Stimulated activated CD8-positive, alpha-beta memory T cell treated with anti-CD3 and anti-CD28 coated beads, Interleukin-7, amount 100 ng/mL, for 48 hours (primary cell): ENCODE measurements at places on chromosomes 12 and 14.

- no peak for DNase-seq
Measured at GRCh38 chr12:32544893-32545292, 134.2 kb upstream of the DNM1L start.

GRCh38 chr12:102300824-102301461 is 103.3 kb upstream of the PMCH start:
- no peak for DNase-seq

- no peak for DNase-seq
Measured at GRCh38 chr12:128444598-128444997, 177.6 kb downstream of the TMEM132C start.

DNA sequence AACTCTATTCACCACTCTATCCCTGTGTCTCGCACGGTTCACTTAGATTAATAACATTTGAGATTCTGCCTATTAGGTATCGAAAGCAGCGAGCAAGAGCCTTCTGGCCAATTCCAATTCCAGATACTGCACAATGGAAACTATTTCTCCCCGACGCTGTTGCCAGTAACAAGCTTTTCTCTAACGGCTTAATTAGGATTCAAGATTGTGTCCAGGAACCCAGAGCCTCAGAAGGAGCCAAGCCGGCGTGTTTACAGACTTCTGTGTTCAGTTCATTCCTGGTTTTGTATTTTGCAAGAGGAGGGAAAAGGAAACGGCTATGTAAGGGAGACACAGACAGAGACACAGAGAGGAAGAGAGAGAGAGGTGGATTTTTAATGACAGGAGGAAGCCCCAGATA is 185.6 kb downstream of the DICER1 start:
- DNase-seq = no peak

DNA sequence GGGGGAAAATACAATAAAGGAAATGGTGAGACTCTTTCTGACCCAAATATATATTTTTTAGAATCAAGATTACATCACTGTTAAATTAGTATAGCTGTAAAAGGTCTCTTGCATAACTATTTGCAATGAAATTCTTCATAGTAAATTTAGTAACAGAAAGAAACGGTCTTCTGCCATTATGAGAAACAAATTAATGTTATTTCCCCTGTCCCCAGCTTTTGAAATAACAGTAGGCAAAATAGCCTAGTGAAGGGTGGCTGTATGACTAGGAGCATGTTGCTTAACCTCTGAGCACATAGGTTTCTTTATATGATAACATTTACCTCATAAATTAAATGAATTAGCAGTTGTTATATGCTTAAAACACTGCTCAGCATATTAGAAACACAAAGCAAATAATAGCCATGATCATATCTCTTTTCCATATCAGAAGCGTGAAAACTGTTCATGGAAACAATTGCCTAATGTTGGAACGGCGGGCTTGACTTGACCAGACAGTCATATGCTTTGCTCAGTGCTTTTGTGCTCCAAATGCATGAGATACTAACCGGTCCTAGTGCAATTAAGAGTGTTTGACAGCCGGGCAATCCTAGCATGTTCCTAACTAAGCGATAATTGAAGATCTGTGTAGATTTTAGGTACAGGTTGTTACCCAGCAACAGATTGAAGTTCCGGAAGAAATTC is 24.0 kb downstream of the BHLHE41 start:
- no peak for DNase-seq

- peak; percentile 72 for DNase-seq
Measured at GRCh38 chr12:108560752-108561719, at the start of gene SART3. SART3 (minus strand) TSS chr12:108561173; CDS start chr12:108561154, 19 bp downstream.

- no peak for DNase-seq
Measured at GRCh38 chr14:49732896-49733295, 35.1 kb upstream of the KLHDC2 start.

- DNase-seq = no peak
Measured at GRCh38 chr12:11893998-11894397, 176.7 kb upstream of the BCL2L14 start.

DNA sequence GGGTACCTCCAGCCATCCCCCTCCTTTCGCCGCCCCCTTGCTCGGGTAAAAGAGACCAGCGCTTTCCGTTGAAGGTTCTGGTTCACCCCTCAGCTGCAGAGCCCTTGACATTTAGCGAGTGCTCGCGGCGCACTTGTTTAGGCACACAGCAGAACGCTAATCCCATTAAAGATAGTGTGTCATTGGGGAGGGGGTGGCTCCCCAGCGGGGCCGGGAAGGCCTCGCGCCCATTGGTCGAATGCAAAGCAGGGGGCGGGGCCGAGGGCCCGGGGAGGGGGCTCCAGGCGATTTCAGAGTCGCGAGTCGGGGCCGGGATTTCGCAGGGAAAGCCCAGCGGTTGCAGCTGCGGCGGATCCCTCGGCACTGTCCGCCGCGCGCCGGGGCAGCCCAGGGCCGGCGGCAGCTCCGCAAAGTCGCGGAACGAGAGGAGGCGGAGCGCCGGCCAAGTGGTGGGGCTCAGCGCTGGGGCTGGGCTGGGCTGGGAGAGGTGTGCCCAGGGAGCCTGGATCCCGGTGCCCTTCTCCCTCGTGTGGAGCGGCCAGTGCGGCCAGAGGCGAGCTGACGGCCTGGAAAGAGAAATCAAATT is 122.9 kb downstream of the TSPAN9 start:
- DNase-seq = no peak

DNA sequence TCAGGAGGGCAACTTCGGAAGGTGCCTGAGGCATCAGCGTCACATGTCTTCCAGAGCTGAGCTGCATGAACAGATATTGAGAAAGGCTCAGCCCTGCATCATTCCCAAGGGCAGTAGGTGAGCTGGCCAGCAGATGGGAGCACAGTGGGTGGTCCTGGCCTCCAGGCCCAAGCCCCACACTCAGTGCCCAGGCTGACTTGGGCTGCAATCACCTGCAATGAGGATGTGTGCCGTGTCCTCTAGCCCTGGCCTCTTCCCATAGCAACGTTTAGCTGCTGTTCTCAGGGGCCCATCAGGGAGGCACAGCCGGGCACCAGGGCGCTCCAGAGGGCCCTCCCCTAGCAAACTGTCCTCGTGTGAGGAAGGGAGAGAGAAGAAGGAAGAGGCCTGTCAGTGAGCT is 32.0 kb downstream of the TEP1 start:
- DNase-seq = no peak

DNA sequence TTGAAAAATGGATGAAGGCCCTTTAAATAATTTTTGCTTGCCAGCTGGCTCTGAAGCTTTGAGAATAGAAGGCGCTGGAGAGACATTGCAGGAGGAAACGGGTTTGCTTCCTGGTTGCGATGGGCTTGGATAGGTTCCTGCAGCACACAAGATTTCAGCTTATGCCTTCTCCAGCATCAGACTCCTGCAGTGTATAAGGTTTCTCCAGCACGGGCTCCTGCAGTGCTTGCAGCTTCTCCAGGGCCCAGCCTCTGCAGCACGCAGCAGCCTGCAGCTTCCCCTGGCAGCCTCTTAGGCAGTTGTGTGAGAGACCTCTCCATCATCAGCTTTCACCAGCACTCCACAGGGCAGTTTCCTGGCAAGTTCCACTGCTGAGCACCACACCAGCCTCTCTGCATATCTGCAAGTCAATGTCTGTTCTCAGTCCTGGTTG is 78.7 kb upstream of the ZDHHC17 start:
- DNase-seq = no peak

GRCh38 chr14:69318241-69318640 is 58.3 kb downstream of the GALNT16 start:
- no peak for DNase-seq

DNA sequence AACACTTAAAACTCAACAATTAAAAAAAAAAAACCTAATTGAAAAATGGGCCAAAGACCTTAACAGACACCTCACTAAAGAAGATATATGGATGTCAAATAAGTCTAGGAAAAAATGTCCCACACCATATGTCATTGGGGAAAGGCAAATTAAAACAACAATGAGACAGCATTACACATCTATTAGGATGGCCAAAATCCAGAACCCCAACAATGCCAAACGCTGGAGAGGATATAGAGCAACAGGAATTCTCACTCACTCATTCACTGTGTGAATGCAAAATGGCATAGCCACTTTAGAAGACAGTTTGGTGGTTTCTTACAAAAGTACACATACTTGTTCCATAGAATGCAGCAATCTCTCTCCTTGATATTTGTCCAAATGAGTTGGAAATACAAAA is 173.7 kb downstream of the SLC25A21 start:
- no peak for DNase-seq

- DNase-seq = no peak
Measured at GRCh38 chr14:70814466-70814865, 5.2 kb upstream of the MAP3K9 start.

GRCh38 chr12:39619316-39619659 is 315 bp downstream of the ABCD2 start:
- DNase-seq = no peak

GRCh38 chr14:53055003-53055402 is 98.1 kb downstream of the DDHD1 start:
- DNase-seq = no peak

GRCh38 chr14:50025776-50026175 is 90.6 kb downstream of the VCPKMT start:
- DNase-seq = no peak

DNA sequence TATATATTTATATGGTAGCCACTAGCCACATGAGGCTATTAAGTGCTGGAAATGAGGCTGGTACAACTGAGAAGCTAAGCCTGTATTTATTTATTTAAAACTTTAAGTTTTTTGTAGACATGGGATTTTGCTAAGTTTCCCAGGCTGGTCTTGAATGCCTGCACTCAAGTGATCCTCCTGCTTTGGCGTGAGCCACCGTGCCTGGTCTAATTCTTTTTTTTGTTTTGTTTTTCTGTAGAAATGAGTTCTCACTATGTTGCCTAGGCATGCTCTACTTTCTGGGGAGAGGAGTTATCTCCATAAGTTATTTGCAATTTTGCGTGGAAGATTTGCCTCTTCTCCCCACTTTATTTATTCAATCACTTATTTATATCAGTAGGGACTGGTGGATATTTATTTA is 4.8 kb upstream of the SNRNP35 start:
- DNase-seq = no peak

DNA sequence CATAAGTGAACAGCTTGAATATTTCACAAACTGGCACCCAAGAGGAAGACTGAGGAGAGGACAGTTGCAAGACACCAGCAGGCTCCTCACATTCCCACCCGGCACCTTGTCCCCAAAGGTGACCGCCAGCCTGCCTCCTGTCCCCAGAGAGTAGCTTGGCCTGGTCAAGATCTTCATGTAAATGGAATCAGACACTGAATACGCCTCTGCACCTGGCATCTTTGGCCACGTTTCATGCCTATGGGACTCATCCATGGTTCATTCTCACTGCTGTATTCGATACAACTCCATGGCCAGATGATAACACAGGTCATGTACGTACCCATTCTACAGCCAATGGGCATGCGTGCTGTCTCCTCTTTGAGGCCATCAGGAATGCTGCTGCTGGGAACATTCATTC is 60.8 kb downstream of the ITPK1 start:
- no peak for DNase-seq

DNA sequence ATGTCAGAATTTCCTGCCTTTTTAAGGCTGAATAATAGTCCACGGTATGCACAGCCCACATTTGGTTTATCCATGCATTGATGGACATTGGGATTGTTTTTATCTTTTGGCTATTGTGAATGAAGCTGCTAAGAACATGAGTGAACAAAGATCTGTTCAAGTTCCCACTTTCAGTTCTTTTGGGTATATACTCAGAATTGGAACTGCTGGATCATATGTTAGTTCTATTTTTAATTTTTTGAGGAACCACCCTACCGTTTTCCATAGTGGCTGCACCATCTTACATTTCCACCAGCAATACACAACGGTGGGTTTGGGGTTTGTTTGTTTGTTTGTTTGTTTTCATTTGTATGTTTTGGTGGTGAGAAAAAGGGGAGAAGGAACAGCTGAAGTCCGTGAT is 6.4 kb downstream of the GPR68 start:
- DNase-seq = no peak

- no peak for DNase-seq
Measured at GRCh38 chr14:50804181-50804721, 26.7 kb downstream of the NIN start.

DNA sequence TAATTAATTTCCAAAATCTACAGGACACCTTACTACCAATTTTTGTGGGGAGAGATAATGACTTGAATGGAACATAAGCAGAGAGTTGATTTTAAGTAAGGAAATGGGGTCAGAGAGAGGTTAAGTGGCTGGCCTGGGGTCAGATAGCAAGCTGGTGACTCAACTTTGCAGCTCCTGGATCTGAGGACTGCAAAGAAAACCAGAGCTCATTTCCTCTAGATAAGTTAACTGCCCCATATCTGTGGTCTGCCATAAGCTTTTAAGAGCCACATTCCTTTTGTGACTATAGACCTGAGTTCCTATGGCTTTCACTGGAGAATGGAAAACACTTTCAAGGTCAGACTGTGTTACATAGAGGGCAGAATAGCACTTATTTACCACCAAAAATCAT is 201.2 kb upstream of the PRICKLE1 start:
- DNase-seq = no peak

DNA sequence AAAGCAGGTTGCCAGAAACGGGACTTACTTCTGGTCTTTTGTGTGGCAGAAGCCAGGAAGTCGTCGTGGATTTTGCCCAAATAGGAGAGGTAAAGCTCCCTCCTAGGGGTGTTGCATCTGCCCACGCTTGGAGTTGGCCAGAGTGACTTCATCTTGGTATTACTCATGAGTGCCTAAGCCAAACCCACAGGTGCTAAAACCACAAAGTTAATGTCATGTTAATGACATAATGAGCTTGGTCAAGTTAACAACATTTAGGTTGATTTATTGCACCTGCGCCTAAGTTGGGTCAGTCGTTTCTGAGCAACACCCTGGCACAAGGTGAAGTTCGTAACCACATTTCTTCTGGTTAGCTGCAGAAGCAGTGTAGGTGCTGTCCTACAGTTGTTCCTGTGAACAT is 225.2 kb downstream of the FUT8 start:
- DNase-seq = peak; percentile 58

GRCh38 chr14:100450736-100451135 is 127.6 kb downstream of the SLC25A47 start:
- DNase-seq = no peak

DNA sequence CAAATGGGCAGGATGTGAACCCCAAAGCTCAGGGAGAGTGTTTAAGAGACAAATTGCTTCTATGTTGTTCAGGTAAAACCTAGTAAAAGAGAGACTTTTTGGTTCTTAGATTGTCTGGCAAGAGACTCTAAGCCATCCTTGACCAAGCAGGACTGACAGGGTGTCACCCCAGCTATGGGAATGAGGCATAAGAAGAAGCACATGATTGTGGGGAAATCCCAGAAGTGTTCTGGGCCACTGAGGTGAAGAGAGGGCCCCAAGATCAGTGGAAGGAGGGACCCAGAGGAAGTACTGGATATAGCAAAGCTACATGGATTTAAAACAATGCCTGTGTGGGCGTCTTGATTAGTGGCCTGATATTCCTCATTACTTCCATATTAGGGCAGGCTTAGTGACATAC is 99.0 kb downstream of the SAMD4A start:
- DNase-seq = no peak
